ENCODE measurements at places on chromosomes 7 and 10. TPM values are rescaled to one million over a fixed set of nuclear protein-coding genes. Genes with fewer than 3 reads are reported as not detected.

Gene EIF3A
- 82.6 TPM for total RNA-seq

Gene C10orf105
- not detected for total RNA-seq

Gene ADARB2
- 0.11 TPM for total RNA-seq

Gene MALRD1
- not detected for total RNA-seq

Gene LGI1
- total RNA-seq, result not detected

Gene ZWINT
- 79.3 TPM for total RNA-seq

Gene CALY
- not detected for total RNA-seq

Gene GSDME
- total RNA-seq, result 28.3 TPM

Gene SFR1
- 14.4 TPM for total RNA-seq

Gene GFRA1
- total RNA-seq, result 0.80 TPM

Gene CALHM3
- total RNA-seq, result not detected

Gene AUTS2
- total RNA-seq, result 13.9 TPM

Gene GRID2IP
- 0.09 TPM for total RNA-seq

Gene FRAT1
- total RNA-seq, result 1.3 TPM

Gene FRMPD2
- total RNA-seq, result not detected

Gene CHN2
- total RNA-seq, result 15.3 TPM

Gene FAM25A
- total RNA-seq, result not detected

Gene PSMA2
- total RNA-seq, result 340 TPM

Gene SLC26A5
- not detected for total RNA-seq

Gene OR2A1
- total RNA-seq, result 0.17 TPM

Gene MKI67
- total RNA-seq, result 32.2 TPM

Gene PRLHR
- not detected for total RNA-seq

Gene AKR1C8
- not detected for total RNA-seq

Gene TMEM209
- 46.7 TPM for total RNA-seq

Measured in Daoy (cell line).